T-cell (primary cell): ENCODE measurements at places on chromosomes 16 and 17.

DNA sequence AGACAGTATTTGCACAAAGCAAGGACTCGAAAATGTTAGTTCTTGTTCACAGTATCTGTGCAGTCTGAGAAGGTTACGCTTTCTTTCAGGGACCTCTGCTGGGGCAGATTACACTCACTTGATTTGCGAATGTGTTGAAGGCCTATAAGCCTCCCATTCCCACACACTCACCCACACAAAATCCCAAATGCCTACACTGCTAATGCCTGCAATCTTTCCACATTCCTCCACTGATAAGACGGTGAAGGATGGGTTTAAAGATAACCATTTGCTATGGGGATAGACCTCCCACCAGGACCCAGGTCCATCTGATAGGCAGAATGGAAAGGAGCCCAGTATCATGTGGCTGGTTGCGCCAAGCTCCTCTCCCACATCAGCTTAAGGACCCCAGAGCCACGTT is 394.9 kb upstream of the SALL1 start:
- no peak for DNase-seq

- DNase-seq = no peak
Measured at GRCh38 chr17:6699997-6700947, 12.9 kb downstream of the SLC13A5 start.

GRCh38 chr17:82370471-82371332 is 863 bp upstream of the UTS2R start:
- no peak for DNase-seq

DNA sequence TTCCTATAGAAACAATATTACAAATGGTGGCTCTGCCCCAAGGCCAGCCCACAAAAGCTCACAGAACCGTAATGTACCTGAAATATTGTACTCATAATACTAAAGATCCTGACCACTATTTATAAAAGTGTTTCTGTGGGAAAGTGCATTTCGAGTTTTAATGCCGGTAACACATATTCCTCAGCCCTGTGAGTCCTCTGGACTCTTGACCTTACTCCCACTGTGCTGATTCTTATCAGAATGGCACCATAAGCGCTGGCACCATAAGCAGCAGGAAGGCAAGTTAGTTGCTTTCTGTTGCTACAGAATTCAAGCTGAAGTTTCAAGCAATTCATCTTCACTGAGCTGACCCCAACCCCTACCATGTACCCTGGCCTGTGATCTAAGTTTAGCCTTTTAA is 36.4 kb upstream of the MED13 start:
- no peak for DNase-seq

GRCh38 chr16:1475552-1476114 is 805 bp upstream of the CLCN7 start:
- DNase-seq = no peak

- no peak for DNase-seq
Measured at GRCh38 chr17:72151565-72152386, 31.0 kb downstream of the SOX9 start.

DNA sequence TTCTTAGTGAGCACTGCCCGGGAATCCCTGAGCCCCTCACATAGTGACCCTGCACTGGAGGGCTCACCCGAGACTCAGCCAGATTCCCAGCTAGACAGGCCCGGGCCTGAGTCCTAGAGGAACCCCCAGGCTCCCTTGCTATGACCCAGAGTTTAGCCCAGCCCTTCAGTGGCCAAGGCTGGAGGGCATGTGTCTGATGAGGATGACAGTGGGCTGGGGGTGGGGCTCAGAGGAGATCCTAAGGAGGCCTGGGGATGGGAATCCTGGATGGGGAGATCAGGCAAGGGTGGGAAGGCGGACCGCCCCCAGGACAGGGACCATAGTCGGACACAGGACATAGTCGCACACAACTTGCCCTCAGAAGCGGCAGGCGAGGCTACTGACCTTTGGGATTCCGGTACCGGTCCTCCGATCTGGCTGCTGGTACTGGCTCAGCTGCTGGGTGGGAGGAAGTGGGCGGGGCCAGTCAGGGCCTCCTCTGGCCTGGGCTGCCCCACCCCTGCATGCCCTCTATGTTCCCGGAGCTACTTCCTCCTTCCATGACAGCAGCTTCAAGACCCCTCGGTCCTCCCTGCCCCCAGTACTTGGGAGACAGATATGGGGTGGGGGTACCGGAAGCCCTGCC is 1.1 kb downstream of the CD79B start:
- peak; percentile 43 for DNase-seq

- no peak for DNase-seq
Measured at GRCh38 chr17:80956321-80957190, 35.1 kb upstream of the CHMP6 start.

GRCh38 chr16:73043828-73044467 is 4.0 kb downstream of the ZFHX3 start:
- DNase-seq = no peak

DNA sequence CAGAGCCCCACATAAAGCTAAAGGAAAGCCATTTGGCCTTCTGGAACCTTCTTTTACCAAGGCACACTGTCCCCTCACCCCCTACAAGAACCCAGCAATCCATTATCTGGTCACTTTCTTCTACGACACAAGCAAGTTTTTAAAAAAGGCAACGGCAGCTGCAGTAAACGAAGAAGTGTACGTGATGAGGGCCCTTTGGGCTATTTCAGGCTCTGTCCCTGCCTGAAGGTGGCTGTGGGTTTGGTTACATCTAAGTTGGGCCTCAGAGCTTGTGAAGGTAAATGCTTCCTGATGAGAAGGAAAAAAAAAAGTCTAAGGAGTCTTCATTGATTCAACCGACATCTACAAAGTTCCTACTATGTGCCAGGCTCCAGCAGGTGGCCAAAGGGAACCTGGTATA is 35.4 kb downstream of the XYLT1 start:
- no peak for DNase-seq

GRCh38 chr17:44555099-44555498 is 2.2 kb upstream of the FZD2 start:
- DNase-seq = no peak

- no peak for DNase-seq
Measured at GRCh38 chr17:16622540-16623277, 30.9 kb downstream of the ZNF624 start.

DNA sequence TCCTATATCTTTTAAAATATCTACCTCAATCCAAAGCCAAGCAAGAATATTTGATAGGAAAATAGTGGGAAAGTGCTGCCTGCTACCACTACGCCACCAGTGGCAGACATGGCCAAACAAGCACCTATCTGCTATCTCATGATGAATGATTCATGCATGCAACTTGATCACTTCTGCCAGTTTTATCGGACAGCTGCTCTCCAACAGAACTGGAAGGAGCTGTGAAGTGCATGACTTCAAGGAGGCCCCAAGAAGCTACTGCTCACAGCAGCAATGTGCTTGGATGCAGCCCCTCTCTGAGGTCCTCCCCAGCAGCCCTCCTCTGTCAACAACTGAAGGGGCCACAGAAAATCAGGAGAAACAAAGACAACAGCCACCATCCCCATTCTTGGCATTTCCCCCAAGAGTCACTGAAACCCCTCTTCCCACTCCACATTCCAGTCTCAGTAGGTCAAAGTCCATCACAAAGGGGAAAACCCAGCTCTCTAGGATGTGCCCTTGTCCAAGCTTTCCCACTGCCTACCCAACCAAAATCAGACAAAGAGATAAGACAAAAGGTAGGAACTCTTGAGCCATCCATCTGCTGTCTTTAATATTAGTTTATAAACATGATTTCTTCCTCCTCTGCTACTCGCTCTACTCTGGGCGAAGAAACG is 215.3 kb downstream of the C16orf78 start:
- no peak for DNase-seq

GRCh38 chr17:35726953-35727460 is 4.4 kb upstream of the RASL10B start:
- no peak for DNase-seq

DNA sequence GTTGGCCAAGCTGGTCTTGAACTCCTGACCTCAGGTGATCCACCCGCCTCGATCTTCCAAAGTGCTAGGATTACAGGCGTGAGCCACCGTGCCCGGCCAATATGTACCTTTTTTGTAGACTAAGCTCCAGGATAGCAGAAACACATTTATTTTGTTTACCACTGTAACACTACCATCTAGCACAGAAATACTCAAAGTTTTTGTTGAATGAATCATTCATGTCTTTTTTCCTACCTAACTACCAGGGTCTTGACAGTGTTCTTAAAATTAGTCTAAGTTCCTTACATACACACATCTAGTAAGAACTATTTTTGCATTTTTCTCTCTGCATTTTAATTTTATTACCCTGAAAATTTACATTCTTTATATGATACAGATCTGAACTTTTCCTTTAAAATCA is 44.4 kb downstream of the AKAP10 start:
- DNase-seq = no peak

GRCh38 chr16:31093132-31093703 is 1.4 kb downstream of the VKORC1 start:
- no peak for DNase-seq

DNA sequence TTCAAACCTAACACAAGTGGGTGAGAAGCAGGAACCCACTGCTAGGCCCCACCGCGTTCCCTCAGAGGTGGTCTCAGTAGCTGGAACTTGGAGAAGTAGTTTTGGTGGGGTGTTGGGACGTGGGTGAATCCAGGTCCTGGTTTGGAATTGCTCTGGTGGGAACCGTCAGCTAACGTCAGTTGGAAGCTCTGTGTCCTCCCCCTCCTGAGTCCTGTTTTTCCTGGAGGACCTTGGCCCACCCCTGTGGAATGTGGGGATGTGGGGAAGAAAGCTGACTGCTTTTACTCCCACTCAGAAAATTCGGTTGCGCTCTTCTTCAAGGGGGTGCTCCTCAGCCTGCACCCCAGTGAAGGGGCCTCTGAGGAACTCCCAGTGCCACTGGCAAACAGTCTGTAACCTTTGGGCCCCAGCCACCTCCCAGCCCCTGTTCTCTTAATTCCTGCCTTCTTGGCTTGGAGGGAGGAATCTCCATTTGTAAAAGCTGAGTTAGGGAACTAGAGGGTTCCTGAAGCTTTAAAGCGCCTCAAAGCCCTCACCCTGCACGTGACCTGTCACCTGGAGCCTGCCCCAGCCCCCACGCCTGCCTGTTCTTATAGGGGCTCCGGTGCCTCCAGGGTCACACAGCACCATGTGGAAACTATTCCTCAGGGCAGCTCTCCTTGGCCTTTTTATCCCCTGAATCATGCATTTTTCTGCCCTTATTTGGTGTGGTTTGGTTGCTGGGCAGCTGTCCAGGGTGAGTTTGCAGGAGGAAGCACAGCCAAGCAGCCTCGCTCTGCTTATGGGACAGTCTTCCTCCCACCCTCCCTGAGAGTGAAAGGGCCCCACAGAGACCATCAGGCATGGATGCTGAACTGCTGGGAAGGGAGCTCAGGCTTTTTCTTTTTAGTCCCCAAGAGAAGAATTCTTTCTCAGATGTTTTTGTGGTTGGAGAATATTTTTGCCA is 16.2 kb upstream of the NAGLU start:
- no peak for DNase-seq

DNA sequence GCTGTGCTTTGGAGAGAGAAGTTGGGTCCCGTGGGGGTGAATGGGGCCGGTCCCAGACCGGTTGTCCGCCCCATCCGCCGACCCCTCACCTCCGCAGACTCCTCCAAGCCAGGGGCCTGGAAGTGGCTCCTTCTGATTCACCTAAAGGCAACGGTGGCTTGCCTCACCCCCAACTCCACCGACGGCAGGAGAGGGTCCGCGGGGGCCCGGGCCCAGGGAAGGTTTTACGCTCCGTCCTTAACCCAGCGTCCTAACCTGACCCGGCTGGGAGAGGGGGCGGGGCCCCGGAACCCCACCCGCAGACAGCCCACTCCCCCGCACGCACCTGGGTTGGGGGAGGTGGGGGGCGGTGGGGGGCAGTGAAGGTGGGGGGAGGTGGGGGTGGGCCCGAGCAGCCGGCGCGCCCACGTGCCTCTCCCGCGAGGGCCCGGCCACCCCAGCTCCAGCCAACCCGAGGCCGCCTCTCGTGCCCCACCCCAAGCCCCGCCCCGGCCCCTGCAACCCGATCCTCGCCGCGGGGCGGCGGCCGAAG is 12.7 kb upstream of the CD300A start:
- peak; percentile 54 for DNase-seq

- DNase-seq = no peak
Measured at GRCh38 chr17:67920212-67920611, 76.1 kb downstream of the C17orf58 start.
